ENCODE measurements at places on chromosomes 13 and 19.

- DNase-seq, result no peak
These were observed 51.5 kb upstream of the MRI1 start for GRCh38 chr19:13712767-13713201.

DNA sequence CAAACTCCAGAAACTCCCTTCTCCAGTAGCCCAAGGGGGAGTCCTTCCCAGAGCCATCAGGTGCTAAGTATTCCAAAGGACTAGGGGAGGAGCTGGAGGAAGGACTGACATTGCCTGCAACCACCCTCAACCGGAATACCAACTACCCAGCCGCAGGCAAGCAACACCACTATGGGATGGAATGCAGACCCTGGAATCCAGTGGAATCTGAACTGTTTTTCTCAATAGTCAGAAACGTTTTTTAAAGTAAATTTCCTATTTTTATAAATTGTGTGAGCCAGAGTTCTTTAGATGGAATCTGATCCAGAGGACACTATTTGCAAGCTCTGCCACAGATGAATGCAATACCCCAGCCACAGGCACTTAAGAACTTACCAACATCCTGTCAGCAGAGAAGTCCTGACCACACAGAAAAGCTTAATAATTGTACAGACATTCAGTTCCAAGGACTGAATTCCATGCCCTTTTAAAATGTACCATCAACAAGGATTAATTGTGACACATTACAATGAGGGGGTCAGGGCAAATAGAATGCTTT lies 92.1 kb downstream of the USP12 start:
- DNase-seq, result peak; percentile 14

- DNase-seq, result no peak
These were observed 182.8 kb downstream of the MAB21L1 start for GRCh38 chr13:35293579-35294226.

DNA sequence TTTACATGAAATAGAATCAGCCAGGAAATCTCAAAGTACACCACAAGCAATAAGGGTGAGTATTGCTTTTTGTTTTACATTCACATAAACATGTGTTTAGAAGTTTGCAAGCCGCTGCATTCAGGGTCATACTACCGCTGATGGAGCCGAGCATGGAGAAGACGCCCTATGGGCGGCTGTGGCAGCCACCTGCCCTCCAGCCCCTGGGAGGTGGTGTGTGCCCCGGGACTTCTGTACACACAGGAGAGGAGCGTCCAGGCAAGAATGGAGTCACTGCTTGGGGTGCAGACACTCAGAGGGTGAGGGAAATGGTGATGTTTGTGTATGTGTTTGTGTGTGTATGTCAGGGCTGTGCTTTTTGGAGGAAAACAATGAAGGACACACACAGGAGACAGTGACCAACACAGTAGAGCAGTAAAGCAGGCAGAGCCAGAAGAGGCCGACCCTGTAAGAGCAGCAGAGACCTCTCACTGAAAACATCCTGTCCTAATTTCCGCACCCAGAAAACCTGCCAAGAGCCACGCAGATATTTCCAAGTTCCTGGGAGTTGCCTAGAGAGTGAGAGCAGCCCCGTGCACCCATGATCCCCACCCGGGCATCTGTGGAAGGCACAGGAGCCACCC lies 108.1 kb upstream of the GJB6 start:
- no peak for DNase-seq

- DNase-seq, result no peak
These were observed 223.6 kb downstream of the TM9SF2 start for GRCh38 chr13:99724633-99725517.

Data from Daoy (cell line).